ENCODE measurements at places on chromosomes 2 and 18.

GRCh38 chr2:135913727-135914365 lies 37.6 kb upstream of the MCM6 start:
- peak; percentile 22 for DNase-seq

- DNase-seq: no peak
These were observed 1421.4 kb upstream of the NXPH2 start for GRCh38 chr2:140201572-140201971.

DNA sequence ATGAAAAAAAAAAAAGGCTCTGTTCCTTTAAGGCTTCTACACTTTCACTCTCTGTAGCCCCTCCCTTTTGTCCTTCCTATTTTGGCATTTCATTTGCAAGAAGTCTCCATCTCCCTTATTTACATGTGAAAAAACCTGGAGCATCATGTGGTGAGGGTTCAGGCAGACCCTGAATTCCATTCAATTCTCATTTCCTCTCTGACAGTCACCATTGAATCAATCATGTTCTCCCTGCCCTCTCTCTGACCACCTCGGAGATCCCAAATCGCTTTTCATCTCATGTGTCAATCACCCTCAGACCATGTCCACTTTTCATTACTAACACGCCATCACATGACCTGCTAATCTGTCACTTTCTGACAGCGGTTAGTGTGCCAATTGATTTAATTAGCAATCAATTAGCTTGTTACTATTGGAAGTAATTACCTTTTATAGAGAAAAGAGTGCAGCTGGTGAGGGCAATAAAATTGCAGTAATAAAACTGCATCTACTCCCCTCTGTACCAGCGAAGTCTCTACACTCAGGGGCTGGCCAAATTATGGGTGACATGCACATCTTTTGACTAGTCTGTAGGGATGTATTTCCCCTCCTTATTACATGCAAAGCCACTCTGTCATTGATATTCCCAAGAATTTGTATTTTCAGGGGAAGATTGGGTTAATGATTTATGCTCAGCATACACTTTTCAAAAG lies 317.4 kb downstream of the EN1 start:
- DNase-seq: no peak

- no peak for DNase-seq
These were observed 23.4 kb upstream of the SOX11 start for GRCh38 chr2:5668682-5669250.

DNA sequence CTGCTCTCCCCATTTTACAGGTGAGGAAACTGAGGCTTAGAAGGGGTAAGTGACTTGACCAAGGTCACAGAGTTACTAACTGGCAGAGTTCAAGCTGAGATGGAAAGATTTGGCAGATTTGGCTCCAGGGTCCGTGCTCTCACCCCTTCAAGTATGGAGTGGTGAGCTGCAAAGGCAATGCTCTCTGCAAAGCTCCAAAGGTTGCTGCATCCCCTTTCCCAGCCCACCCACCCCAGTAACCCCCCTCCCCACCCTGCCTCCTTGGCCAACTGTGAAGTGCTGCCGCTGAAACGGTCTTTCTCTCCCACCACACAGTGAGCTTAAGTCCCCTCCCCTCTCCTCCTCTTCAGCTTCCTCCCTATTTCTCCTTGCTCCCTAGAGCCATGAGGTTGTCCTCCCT lies 152.8 kb downstream of the CAPN13 start:
- no peak for DNase-seq

- DNase-seq: no peak
These were observed 14.0 kb upstream of the CD226 start for GRCh38 chr18:69961718-69962117.

DNA sequence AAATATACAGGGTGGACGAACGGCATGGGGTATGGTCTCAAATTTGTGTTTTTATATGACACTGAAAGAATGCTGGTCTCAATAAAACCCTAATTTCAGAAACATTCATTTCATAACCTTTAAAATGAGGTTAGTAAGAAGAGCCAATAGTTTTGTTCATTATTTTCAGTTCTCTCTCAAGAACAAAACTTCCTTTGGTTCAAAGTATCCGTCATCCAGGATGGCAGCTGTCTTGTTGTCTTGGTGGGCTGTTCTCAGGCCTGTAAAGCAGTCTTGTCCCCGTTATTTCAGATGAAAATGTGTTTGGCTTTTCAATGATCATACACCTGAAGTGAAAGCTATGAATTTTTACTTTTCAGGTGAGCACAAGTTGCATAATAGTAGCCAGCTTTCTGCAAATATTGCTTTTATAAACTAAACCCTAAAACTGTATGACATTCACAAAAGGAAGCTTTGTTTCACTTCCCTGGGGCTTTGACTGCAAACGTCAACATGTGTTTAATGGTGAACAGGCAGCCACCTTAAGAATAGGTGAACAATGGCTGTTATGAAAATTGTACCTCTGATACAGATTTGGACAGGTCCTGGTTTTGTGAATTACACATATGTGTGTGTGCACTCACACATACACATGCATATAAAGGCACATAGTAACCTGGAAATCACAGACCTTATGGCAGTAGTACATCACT lies 2.6 kb downstream of the IL18RAP start:
- DNase-seq: no peak

GRCh38 chr2:219430633-219431615 lies 3.7 kb upstream of the SPEG start:
- no peak for DNase-seq

GRCh38 chr2:67544286-67544685 lies 147.2 kb downstream of the ETAA1 start:
- DNase-seq: no peak

DNA sequence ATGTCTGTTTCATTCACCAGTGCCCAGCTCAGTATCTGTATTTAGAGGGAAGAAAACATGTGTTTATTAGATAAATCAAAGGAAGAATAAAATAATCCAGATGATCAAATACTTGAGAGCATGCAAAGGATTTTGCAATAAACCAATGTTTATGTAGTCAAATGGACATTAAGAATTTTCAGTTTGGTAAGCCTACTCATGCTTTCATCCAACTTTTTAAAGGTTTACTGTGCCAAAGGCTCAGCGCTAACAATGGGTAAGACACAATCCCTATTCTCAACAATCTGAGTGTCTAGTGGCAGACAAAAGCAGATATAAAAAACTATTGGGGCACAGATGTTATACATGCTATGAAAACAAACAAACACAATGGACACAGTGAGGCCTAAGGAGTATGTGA lies 26.3 kb downstream of the GRB14 start:
- no peak for DNase-seq

DNA sequence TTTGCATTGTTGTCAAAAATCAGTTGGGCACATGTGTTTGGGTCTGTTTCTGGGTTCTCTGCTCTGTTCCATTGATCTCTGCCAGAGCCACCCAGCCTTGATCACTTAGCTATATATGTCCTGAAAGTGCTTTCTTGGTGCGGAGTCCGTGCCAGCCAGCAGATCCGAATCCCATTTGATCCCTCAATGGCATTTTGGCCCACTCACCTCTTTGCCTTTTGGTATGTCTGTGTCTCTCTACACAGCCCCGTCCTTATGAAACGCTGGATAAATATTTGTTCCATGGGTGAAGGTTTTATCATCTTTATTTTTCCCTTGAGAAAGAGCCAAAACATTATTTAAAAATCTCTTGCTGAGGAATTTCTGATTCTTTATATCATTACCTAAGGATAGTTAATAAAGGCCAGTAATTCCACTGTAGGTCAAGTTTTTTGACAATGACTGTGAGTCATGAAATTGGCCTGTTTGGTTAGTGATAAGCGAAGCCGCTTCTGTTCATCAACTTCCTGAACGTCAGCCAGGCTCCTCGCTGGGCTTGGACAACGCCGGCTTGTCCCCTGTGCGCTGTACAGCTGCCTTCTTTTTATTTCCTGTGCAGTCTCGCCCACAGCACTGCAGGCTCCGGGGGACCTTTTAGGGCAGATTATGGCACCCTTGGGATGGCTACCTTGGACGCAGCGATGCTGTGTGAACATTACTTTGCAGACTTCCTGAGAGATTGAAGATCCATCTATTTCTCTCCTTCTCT lies 24.9 kb downstream of the MTCL1 start:
- no peak for DNase-seq

DNA sequence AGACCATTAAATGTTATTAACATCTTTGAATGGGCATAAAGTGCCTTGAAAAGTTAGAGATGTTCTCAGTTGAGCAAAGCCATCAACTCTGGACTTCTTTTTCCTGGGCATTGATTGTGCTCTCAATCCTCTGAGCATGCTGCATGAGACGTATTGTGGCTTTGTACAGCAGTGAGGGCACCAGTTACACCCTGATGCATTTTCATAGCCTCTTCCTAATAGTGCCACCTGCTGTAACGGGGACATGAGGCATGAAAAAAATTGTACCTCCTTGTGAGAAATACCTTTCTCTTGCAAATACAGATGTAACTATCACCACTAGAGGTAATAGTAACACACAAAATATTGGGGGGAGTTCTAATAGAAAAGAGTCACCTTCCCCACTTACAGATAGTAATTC lies 697.5 kb downstream of the TMEM182 start:
- no peak for DNase-seq

DNA sequence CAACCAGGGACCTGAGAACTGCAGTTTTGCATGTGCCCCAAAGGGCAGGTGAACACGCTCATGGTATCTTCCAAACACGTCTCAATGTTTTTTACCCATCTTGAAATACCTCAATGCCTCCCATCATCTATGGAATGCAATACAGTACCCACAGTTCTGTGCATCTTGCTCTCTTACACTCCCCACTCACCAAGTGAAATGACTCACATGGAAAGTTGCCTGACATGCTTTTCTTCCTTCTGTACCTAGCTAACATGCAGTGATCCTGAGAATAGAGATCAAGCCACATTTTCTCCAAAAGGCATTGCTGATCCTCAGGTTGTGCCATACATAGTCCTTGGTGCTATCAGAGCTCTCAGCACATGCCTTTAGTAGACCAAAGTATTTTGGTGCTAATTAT lies 373.9 kb downstream of the GPD2 start:
- DNase-seq: no peak

- no peak for DNase-seq
These were observed 372.4 kb upstream of the ATP5MC3 start for GRCh38 chr2:175553910-175554309.

DNA sequence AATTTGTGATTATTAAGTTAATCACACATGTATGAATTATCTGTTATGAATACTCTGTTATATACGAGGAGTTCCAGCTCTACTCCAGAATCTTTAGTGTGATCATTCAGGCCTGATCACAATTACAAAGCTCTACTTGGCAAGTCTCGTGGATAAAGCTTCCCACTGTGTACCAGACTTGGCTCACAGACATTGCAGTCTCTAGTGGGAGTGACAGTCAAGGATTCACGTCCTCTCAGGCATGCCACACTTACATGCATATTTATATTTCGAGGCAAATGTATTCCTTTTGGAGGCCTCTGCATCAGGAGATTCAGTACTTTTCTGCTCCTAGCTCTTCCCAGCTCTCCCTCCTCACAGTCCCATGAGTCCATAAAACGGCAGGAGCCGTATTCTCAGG lies 403.4 kb upstream of the CDH7 start:
- DNase-seq: no peak

DNA sequence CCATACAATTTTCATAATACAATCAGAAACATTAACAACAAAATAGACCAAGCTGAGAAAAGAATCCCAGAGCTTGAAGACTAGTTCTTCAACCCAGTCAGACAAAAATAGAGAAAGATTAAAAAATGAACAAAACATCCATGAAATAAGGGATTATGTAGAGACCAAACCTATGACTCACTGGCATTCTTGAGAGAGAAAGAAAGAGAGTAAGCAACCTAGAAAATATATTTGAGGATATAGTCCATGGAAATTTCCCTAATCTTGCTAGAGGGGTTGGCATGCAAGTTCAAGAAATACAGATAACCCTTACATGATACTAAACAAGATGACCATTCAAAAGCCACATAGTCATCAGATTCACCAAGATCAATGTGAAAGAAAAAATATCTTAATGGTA lies 281.7 kb downstream of the CCDC85A start:
- no peak for DNase-seq

GRCh38 chr2:9112079-9112721 lies 94.4 kb upstream of the ASAP2 start:
- DNase-seq: no peak
